ENCODE measurements at places on chromosomes 5 and 9.

DNA sequence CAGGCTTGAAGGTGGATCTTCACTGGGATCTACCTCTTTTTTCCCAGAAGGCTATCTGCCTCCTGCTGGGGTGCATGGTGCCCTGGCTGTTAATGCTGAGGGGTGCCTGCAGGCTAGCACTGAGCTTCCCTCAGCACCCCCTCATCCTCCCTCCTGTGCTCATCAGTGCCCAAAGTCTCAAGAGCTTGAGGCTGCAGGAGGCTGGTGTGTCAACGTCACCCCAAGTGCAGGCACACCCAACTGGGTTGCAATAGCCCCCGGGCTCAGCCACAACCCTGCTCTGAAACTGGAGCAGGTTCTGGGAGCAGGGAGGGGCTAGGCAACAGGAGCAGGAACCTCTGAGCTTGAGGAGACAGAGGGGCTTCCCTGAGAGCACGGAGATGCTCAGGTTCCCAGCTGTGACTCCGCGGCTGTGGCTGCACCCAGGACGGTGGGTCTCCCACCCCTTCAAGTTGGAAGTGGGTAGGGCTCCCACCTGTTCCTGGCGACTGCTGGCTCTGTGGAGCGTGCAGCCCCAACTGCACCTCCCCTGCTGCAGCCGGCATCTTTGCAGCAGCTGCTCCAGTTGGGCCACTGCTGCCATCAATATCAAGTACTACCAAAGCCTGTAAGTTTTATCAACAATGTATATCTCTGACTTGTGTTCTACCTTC is 1266.6 kb upstream of the C9orf72 start:
- H3K36me3 ChIP-seq = no peaks in the 10 kb centered on the region
- H3K27me3 ChIP-seq = no peaks in the 10 kb centered on the region
- no peak overlapping the region for H3K27ac ChIP-seq

DNA sequence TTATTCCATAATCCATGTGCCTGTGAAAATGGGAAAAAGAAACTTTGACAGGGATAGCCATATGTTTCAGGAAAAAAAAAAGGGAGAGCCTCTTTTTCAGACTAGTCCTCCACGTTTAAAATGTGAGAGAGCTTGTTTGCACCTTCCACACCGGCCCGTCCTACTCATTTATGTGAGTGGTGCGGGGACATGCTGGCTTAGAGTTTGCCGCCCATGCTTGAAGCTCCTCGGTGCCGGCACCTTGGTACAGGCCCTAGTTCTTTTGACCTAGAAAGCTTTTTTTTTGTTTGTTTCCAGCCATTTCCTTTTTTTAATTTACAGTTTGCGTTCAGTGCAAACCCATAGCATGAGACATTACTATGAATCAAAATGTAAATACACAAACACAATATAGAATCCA is 27.8 kb downstream of the PSAT1 start:
- no peaks in the 10 kb centered on the region for H3K36me3 ChIP-seq
- no peaks in the 10 kb centered on the region for H3K4me1 ChIP-seq
- H3K27me3 ChIP-seq = no peaks in the 10 kb centered on the region
- DNase-seq = no peak
- peak overlapping the region; percentile 1 for H3K27ac ChIP-seq
- H3K4me3 ChIP-seq = no peak overlapping the region

GRCh38 chr5:173913686-173914321 is 25.7 kb downstream of the CPEB4 start:
- H3K4me1 ChIP-seq = peaks cover 3% of the 10 kb centered on the region
- DNase-seq = no peak
- H3K4me3 ChIP-seq = no peak overlapping the region
- H3K27me3 ChIP-seq = no peaks in the 10 kb centered on the region
- H3K27ac ChIP-seq = no peak overlapping the region

DNA sequence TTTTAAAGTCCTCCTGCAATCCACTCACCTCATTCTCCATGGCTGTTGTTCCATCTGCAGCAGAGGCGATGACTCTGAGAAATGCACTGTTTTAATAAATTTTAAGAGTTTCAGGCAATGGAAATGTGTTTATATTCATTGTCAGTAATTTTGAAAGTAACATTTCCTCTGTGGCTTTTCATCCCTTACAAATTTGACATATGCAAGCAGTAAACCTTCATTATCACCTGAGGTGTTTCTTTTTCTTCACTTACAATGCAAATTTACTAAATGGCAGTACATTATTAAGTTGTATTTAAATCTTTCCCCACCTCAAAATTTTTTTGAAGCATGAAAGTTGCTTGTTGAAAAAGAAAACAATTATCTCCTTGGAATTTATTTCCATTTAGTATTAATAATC is 136.9 kb downstream of the DIRAS2 start:
- DNase-seq = no peak
- no peaks in the 10 kb centered on the region for H3K27me3 ChIP-seq
- H3K4me3 ChIP-seq = no peak overlapping the region
- no peak overlapping the region for H3K27ac ChIP-seq
- H3K36me3 ChIP-seq = no peaks in the 10 kb centered on the region

DNA sequence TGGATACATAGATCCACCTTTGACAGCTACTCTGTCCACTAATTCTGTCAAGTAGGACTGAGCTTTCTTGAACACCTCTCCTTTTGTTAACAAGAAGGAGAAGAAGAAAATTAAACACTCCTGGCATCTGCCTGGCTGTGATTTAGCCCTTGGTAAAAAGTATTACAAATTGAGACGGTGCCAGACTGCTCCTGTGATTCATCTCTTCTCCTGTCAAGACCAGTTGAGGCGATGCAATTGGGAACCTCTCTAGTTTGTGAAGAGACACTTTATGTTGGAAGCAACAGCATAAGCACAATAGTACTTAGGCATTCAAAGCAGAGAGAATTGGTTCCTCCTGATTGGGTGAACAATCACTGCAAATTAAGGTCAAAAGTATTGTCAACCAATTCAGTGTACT is 72.7 kb downstream of the GHR start:
- H3K4me3 ChIP-seq = no peak overlapping the region
- no peaks in the 10 kb centered on the region for H3K27me3 ChIP-seq
- H3K4me1 ChIP-seq = no peaks in the 10 kb centered on the region
- no peak overlapping the region for H3K27ac ChIP-seq
- no peaks in the 10 kb centered on the region for H3K36me3 ChIP-seq

GRCh38 chr9:126519660-126520420 is 93.9 kb upstream of the LMX1B start:
- no peak overlapping the region for H3K4me3 ChIP-seq
- H3K4me1 ChIP-seq = peaks cover 9% of the 10 kb centered on the region
- no peak overlapping the region for H3K27ac ChIP-seq

- no peaks in the 10 kb centered on the region for H3K27me3 ChIP-seq
- no peaks in the 10 kb centered on the region for H3K4me1 ChIP-seq
- no peaks in the 10 kb centered on the region for H3K36me3 ChIP-seq
- no peak overlapping the region for H3K4me3 ChIP-seq
- H3K27ac ChIP-seq = no peak overlapping the region
These were observed 30.6 kb downstream of the ATPSCKMT start for GRCh38 chr5:10219068-10219467.

- H3K27ac ChIP-seq = no peak overlapping the region
- H3K36me3 ChIP-seq = no peaks in the 10 kb centered on the region
- H3K27me3 ChIP-seq = no peaks in the 10 kb centered on the region
- no peak for DNase-seq
These were observed 385.3 kb downstream of the PSAT1 start for GRCh38 chr9:78682216-78682615.

DNA sequence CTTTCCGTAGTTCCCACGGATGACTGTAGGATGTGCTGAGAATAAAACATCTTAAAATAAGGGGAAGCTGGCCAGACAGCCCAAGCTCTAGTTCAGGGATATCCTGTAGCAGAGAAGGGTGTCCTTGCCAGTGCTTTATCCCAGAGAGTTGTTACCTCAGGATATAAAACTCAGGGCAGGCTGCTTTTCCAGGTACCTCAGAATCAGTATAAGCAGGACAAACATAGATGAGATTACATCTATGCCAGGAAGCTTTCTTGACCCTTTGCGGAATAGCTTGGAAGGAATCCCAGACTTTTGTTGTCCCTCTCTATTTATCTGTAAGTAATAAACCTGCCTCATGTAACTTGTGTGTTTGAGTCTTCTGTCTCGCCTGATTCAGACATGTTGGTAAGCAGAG is 565.7 kb downstream of the PRDM9 start:
- H3K4me1 ChIP-seq = no peaks in the 10 kb centered on the region
- no peaks in the 10 kb centered on the region for H3K36me3 ChIP-seq
- DNase-seq = no peak
- no peak overlapping the region for H3K27ac ChIP-seq
- no peaks in the 10 kb centered on the region for H3K27me3 ChIP-seq

GRCh38 chr9:132001567-132001966 is 78.1 kb downstream of the MED27 start:
- no peak for DNase-seq
- H3K27me3 ChIP-seq = no peaks in the 10 kb centered on the region
- no peak overlapping the region for H3K27ac ChIP-seq

DNA sequence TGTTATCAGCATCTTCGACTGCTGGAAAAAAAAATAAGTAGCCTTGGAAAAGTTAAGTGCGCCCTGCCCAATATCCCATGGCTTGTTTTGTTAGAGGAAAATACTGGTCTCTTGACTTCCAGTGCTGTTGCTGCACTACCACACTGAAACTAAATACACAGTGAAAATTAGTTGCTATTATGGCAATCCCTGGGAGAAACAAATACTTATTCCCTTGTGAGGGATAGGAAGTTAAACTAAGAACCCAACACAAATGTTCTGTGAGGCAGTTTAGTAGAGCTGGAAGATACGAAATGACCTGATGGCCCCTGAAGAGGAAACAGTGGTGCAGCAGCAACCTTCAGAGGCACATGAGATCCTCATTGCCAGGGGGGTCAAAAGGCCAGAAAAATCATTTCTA is 164.0 kb downstream of the ARL15 start:
- DNase-seq = no peak
- H3K27me3 ChIP-seq = no peaks in the 10 kb centered on the region
- no peak overlapping the region for H3K27ac ChIP-seq
- H3K4me1 ChIP-seq = peaks cover 6% of the 10 kb centered on the region
- no peaks in the 10 kb centered on the region for H3K36me3 ChIP-seq

DNA sequence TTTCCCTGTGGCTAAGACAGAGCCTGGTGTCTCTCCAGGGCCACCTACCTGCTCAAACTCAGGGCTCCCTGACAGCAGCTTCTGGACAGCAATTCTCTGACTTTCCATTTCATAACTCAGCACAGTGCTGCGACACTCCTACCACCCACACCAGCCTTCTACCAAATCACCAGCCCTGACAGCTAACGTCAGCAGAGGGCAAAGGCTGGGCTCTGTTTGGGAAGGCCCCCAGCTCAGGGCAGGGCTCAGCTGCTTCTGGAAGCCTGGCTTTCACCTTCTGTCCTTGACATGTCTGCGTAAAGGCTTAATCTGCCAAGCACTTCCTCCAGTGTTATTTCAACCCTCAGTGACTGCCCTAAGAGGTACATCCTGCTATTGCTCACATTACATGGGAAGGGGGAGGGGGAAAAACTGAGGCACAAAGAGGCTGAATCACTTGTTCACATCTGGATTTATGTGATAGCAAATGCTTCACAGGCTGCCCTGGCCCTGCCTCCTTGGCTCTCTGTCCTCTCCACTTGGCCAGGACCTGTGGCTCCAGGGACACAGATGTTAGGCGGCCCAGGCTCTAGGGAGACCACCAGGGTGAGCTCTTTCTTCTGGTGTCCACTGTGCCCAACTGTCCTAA is 102.5 kb upstream of the PANK3 start:
- no peaks in the 10 kb centered on the region for H3K4me1 ChIP-seq
- no peak overlapping the region for H3K4me3 ChIP-seq
- no peaks in the 10 kb centered on the region for H3K36me3 ChIP-seq

- H3K27ac ChIP-seq = no peak overlapping the region
- DNase-seq = no peak
- no peaks in the 10 kb centered on the region for H3K4me1 ChIP-seq
- H3K36me3 ChIP-seq = no peaks in the 10 kb centered on the region
These were observed 6.9 kb upstream of the TTC33 start for GRCh38 chr5:40762705-40763104.

DNA sequence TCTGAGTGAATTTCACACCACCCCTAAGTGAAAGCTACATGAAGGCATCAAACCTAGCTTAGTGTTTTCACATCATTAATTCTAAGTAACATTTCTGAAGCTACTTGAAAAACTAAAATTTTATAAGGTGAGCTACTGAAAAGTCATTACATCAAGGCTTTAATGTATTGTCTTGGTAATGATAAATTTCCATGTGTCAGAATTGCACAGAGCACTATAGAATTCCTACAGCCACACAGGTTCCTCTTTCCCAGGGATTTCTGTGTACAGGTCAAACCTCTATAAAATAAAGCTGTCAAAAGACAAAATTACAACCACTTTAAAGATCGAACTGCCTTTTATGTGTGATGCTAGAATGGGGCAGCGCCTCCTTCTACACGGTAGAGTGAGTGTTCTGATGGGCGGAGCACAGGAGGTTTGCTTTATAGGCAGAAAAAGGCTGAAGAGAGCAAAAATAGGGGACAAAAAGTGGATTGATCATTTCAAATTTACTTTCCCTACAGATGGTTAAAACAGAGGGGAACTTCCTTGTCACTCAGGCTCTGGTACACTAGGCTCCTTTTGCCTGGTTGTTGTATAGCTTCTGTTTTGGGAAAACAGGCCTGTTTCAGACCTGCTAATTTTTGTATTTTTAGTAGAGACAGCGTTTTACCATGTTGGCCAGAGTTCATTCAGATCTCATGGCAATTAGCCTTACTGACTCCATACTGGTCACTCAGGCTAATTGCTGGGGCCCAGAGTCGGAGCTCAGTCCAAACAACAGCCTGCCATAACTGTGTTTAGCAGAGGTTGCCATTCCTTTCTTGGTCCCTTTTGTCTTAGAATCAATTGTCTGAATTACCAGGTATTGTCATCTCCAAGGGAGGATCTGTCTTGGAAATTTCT is 102.5 kb upstream of the BASP1 start:
- H3K27me3 ChIP-seq = no peaks in the 10 kb centered on the region
- no peak for DNase-seq
- no peaks in the 10 kb centered on the region for H3K36me3 ChIP-seq
- no peak overlapping the region for H3K27ac ChIP-seq
- H3K4me3 ChIP-seq = no peak overlapping the region

- H3K36me3 ChIP-seq = no peaks in the 10 kb centered on the region
- H3K4me1 ChIP-seq = peaks cover 9% of the 10 kb centered on the region
- peak overlapping the region; percentile 96 for H3K27ac ChIP-seq
- H3K4me3 ChIP-seq = peak overlapping the region; percentile 95
- DNase-seq = peak; percentile 71
- no peaks in the 10 kb centered on the region for H3K27me3 ChIP-seq
These were observed 571 bp downstream of the PPIC start for GRCh38 chr5:123035918-123036390.

- peaks cover 8% of the 10 kb centered on the region for H3K4me1 ChIP-seq
- no peak overlapping the region for H3K4me3 ChIP-seq
- no peaks in the 10 kb centered on the region for H3K27me3 ChIP-seq
These were observed 379.8 kb downstream of the TRIM36 start for GRCh38 chr5:114789773-114790402.

DNA sequence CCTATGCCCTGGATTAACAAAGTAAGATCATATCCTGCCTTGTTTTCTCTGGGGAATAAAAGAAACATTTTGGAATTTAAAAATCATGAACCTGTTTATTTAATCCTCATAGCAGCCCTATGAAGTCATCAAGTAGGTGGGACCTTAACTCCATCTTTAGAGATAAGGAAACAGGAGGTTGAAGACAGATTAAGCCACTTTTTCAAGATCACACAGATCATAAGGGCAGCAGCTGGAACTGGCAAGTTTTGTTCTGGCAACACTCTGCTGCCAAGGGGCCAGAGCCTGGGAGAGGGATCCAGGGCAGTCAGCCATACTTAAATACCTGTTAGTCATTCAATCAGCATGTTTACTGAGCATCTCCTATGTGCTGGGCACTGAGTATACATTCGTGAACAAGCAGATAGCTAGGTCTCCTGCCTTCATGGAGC is 63.7 kb downstream of the SLC1A1 start:
- DNase-seq = no peak
- H3K27ac ChIP-seq = no peak overlapping the region
- peaks cover 12% of the 10 kb centered on the region for H3K4me1 ChIP-seq
- no peak overlapping the region for H3K4me3 ChIP-seq
- H3K27me3 ChIP-seq = no peaks in the 10 kb centered on the region
- H3K36me3 ChIP-seq = no peaks in the 10 kb centered on the region

All from hepatocyte (in vitro differentiated cells).